ENCODE measurements at places on chromosomes 2 and 18. TPM values are rescaled to one million over a fixed set of nuclear protein-coding genes. Genes with fewer than 3 reads are reported as not detected.

DNA sequence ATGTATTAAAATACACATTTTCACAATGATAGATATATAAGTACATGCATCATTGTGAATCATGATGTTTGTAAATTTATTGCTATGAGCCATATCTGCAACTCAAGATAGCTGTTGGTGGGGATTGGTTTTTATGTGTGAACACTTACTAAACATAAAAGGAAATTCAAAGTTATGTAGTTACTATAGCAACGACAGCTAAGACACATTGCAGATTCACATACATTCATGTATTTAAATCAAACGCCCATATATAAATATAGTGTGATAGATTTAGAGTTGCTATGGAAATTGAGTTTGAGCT, 65.6 kb downstream of the MAPRE2 start:
- no peak for DNase-seq

Gene CRYGD
- 5.1 TPM for total RNA-seq

Gene LYG1
- total RNA-seq: 1.0 TPM

- DNase-seq: no peak
Measured at GRCh38 chr2:56613920-56614319, 430.1 kb downstream of the CCDC85A start.

Gene INPP4A
- 16.2 TPM for total RNA-seq

Gene OBSL1
- total RNA-seq: 468 TPM

- no peak for DNase-seq
Measured at GRCh38 chr18:44130376-44130942, 550.2 kb upstream of the SETBP1 start.

DNA sequence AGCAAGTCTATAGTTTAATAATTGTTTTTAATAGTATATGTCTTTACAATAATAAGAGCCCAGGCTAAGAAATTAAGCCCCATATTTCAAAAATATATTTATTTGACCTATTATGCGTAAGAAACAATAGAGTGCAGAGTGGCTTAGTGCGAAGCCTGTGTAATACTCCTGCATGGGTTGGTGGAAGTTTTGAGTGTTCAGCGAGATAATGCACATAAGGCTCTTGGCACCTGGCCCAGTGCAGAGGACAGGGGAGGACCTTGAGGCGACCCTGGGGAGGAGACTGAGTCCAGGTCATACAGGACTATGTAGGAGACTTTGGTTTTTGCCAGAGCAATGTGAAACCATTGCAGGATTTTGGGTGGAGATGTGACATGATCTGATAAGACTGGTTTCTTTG, 132.4 kb upstream of the ST6GAL2 start:
- no peak for DNase-seq

Gene ADNP2
- total RNA-seq: 17.0 TPM

DNA sequence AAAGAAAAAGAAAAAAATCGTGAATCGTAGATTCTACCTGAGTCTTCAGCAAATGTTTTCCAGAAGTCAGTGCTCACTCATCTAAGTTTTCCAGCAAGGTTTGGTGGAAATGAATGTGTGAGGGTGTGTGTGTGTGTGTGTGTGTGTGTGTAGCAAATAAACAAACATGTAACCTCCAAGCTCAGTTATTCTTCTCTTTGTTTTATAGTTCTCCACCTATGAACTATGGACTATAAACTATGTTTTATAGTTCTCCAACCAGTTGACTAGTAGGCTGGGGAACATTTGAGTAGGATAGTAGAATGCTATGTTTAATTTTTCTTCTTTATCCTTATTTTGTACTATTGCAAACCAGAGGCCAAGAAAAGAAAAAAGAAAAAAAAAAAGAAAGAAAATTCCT, 44.6 kb upstream of the SERPINE2 start:
- no peak for DNase-seq

- no peak for DNase-seq
Measured at GRCh38 chr2:72973566-72974435, 56.5 kb downstream of the EMX1 start.

DNA sequence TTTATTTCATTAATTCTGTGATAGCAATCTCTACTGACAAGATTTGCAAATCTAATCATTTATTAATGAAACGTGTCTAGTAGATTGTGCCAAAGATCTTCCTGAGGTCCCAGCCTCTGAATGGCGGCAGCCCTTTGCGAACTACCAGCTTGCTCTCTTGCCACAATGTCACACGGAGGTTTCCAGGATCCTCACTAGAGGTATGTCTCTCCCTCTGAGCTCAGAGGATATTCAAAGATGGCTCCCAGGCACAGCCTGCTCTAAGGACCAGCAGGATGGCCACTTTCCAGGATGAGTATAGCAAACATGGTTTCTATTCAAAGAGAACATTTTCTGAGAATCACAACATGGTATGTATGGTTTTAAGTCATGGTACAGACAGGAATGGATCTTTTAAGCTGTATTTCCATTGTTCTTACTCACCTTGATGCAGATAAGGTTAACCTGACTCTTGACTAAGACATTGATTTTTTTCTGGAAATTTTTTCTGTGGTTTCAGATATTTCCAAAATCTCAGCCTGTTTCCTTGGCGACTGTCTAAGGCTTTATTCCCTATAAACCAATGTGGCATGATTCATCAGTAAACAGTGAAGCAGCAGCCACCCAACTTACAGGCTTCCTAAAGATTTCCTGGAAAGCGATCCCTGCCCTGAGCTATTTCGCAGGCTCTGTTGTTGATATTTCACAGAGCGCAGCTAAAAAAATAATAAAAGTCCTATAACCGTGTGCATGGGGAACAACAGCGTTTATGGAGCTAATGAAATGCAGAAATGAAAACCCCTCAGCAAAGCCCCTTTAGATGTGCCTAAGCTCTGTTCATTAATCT, 54.1 kb upstream of the KLF7 start:
- DNase-seq: no peak

GRCh38 chr2:98084869-98085238, 2.1 kb upstream of the VWA3B start:
- no peak for DNase-seq

DNA sequence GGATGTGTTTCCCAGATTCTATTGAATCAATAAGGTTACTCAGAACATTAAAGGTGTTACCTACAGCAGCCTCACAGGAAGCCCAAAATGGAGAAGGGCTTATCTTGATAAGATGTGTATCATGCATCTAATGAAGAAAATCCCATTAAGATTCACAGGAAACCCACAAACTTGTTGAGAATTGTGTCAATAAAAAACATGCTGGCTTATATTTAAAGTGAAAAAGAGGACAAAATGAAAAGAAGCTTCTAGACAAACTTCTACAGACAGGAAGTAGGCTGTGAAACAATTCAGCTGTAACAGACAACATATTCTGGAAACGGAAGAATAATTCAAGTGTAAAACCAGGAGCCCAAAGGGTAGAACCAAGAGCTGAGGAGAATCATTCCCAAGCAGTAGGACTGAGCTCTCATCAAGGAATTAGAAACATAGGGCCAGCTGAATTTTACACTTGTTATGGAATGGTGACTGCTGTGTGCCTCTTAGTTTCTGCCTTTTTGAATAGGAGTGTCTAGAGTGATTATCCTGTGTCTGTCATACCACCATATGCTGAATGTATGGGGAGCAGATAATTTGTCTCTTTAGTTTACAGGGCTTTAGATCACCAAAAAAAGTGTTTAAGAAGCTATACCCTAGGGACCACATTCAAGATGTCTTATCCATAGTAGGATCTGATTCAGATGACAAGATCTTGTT, 9.6 kb downstream of the IMMT start:
- DNase-seq: no peak

Gene RGPD3
- total RNA-seq: 0.30 TPM

Gene MRPS9
- total RNA-seq: 19.8 TPM

- DNase-seq: no peak
Measured at GRCh38 chr18:46756025-46756558, 761 bp downstream of the ST8SIA5 start.

DNA sequence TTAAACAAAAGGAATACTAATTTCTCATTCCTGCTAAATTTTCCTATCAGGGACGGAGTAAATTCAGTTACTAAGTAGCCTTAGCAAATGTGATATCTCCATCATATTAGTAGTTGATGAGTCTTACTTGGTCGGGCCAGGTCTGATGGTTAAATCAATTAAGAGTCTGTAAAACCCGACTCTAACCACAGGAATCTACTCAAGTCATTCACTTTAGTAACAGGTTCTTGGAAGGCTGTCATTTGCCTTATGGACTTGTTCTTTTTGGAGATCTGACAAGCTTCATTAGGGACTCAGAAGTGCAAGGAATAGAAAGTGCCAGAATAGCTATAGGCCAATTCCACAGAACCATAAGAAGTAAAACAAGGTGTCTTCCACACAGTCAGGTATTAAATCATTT, 119.0 kb downstream of the GCA start:
- DNase-seq: no peak

- no peak for DNase-seq
Measured at GRCh38 chr2:63679252-63679855, 90.6 kb downstream of the MDH1 start.

DNA sequence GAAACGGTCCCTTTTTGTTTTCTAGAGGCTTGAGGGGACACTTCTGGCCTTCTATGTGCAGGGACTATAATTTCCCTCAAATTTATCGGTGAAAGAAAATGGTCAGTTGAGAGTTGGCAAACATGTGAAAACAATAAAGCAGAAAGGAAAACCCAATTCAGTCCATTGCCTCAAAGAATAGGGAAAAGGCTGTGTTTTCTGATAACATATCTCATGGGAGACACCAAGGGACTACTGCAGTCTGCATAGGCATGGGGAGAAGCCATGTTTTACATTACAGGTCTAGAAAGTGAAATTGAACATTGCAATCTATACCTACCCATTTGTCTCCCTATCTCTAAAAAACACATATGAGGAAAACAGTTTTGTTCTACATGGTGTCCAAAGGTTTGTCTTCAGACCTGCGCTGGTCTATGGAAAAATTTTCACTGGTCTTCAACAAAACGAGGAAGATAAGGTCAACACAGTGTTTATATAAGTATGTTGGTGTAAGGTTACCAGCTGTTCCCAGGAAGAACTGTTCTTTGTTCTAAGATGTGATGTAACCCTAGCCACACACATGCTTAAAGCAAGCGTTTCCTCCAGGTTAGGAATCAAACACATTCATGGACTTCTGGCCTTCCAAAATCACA, 179.7 kb downstream of the MREG start:
- no peak for DNase-seq

Gene DCDC2C
- not detected for total RNA-seq

DNA sequence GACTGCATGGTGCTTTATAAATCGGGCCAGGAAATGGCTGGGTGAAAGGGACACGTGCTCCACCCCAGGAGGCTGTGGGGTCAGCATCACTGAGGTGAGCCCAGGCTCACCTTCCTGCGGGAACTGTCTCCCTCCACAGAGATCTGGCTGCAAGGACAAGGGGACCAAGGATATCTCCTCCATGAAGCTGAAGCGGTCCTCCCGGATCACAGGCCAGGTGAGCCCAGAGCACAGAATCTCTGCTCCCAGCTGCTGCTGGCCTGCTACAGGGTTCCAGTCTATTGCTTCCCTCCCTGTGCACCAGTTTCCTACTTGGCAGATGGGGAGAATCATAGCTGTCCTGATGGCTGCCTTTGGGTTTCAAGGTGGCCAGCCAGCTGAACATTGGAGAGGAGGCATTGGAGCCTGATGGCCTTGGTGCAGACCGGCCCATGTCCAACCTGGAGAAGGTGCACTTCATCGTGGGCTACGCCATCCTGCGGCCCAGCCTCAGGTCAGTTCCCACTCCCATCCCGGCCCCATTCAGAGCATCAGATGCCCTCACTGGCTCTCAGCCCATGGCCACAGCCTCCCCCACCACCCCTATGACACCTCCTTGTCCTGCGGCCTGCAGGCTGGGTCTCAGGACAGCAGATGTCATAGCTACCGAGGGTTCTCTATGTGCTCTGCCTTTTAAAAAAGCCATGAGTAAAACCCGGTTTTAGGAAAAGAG, 33.7 kb upstream of the GPR17 start:
- no peak for DNase-seq

Gene SOX11
- 0.03 TPM for total RNA-seq

- no peak for DNase-seq
Measured at GRCh38 chr2:23359631-23360567, 25.1 kb upstream of the KLHL29 start.

DNA sequence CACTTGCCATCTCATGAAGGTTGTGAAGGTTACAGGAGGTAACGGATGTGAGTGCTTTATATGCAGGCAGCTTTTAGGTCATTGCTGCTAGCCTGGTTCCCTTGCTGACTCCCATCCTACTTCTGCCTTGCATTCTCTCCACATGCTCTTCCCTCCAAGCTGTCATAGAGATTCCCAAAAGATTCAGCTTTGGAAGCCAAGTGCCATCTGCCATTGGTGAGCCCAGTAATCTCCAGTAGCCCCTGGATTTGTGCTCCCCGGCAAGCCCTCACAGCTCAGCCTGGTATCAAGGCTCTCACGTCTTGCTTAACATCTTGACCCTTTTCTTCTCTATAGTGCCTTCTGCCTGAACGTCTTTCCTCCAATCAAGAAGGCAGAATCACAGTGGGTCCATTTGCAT, 61.6 kb downstream of the MYT1L start:
- no peak for DNase-seq

- no peak for DNase-seq
Measured at GRCh38 chr2:120246546-120247300, 5.9 kb upstream of the RALB start.

All from ovary (tissue), 10 donors.